ENCODE measurements at places on chromosomes 2 and 18. TPM values are rescaled to one million over a fixed set of nuclear protein-coding genes. Genes with fewer than 3 reads are reported as not detected.

DNA sequence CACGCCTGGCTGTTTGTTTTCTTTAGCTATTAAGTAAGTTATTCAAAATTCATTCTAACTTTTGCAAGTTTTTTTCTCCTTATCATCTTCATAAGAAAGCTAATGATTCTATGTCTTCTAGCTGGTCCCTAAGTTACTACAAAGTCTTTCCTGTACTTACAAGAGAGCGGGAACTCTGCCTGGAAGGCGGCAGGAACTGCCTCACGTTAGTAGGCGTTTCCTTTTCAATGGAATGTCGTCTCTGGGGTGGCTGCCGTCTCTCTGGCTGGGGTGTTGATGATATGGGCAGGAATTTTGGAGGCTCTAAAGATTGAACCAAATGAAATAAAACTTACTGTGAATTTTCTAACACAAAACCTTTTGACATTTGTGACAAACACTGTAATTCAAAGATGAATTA lies 55.5 kb downstream of the PRELID3A start:
- H3K27me3 ChIP-seq, result no peaks in the 10 kb centered on the region
- H3K27ac ChIP-seq, result no peak overlapping the region
- DNase-seq, result no peak
- peaks cover 18% of the 10 kb centered on the region for H3K4me1 ChIP-seq
- no peak overlapping the region for H3K4me3 ChIP-seq

GRCh38 chr2:70192516-70192915 lies 1.7 kb upstream of the C2orf42 start:
- H3K4me1 ChIP-seq, result peaks cover 21% of the 10 kb centered on the region
- no peak overlapping the region for H3K4me3 ChIP-seq
- H3K27ac ChIP-seq, result no peak overlapping the region
- H3K27me3 ChIP-seq, result no peaks in the 10 kb centered on the region
- no peaks in the 10 kb centered on the region for H3K36me3 ChIP-seq

GRCh38 chr2:45141883-45142866 lies 132.9 kb upstream of the SIX2 start:
- H3K36me3 ChIP-seq, result no peaks in the 10 kb centered on the region
- H3K27ac ChIP-seq, result no peak overlapping the region

GRCh38 chr2:189116087-189116486 lies 63.5 kb downstream of the COL5A2 start:
- peak overlapping the region; percentile 83 for H3K27ac ChIP-seq
- peaks cover 73% of the 10 kb centered on the region for H3K4me1 ChIP-seq
- H3K36me3 ChIP-seq, result peaks cover 10% of the 10 kb centered on the region
- H3K27me3 ChIP-seq, result no peaks in the 10 kb centered on the region
- no peak for DNase-seq

DNA sequence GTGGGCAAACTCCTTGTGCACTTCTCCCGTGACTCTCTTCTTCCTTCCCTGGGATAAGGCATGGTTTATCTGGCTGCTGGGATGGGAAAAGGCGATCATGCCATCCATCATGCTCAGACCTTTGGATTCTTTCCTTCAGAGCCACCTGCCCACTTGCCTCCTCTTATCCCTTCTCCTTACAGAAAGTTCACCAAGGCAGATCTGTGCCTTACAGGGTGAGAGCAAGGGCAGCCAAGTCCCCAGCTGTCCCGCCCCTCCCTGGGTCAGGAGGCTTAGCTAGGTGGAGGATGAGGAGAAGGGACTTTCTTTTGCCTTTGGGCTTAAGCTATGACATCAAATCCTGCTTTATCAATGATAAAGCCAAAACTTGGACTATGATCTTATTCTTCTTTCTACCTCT lies 47.6 kb downstream of the KCNE4 start:
- peaks cover 60% of the 10 kb centered on the region for H3K4me1 ChIP-seq
- no peaks in the 10 kb centered on the region for H3K36me3 ChIP-seq
- no peak overlapping the region for H3K4me3 ChIP-seq
- DNase-seq, result no peak
- H3K27ac ChIP-seq, result peak overlapping the region; percentile 57
- no peaks in the 10 kb centered on the region for H3K27me3 ChIP-seq

DNA sequence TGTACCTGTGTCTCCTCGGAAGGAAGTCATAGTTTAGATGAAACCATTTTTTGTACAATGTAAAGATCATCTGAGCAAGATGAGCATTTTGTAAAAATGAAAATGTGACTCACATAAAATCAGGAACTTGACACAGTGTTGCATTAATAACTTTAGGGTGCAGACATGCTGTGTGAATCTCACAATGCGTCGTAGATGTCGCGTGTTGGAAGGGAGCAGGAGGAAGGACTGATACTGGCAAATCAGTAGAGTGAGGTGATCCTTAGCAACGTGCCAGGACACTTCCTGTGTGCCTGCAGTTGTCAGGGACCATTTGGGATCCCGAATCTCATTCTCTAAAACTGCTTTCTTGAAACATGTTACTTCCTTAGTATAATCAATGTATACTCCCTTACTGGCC lies 103.1 kb downstream of the SH3BP4 start:
- H3K27ac ChIP-seq, result no peak overlapping the region
- H3K36me3 ChIP-seq, result peaks cover 26% of the 10 kb centered on the region
- DNase-seq, result no peak
- no peaks in the 10 kb centered on the region for H3K27me3 ChIP-seq
- H3K4me3 ChIP-seq, result no peak overlapping the region
- H3K4me1 ChIP-seq, result peaks cover 21% of the 10 kb centered on the region

DNA sequence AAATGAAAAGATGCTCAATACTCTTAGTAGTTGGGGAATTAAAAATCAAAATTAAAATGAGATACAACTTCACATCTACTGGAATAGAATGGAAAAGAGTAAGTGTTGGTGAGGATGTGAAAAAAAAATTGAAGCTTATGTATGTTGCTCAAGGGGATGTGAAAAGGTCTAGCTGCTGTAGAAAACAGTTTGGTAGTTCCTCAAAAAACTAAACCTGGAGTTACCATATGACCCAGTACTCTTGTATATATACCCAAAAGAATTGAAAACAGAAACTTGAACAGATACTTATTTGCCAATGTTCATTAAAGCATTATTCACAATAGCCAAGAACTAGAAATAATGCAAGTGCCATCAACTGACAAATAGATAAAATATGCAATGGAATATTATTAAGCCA lies 208.4 kb downstream of the FIGN start:
- no peaks in the 10 kb centered on the region for H3K4me1 ChIP-seq
- H3K27ac ChIP-seq, result no peak overlapping the region
- DNase-seq, result no peak
- H3K36me3 ChIP-seq, result peaks cover 8% of the 10 kb centered on the region

Gene CCNT2
- total RNA-seq, result 29.2 TPM

GRCh38 chr2:218736531-218736930 lies 25.9 kb downstream of the TTLL4 start:
- H3K36me3 ChIP-seq, result peaks cover 17% of the 10 kb centered on the region
- no peaks in the 10 kb centered on the region for H3K27me3 ChIP-seq
- no peak overlapping the region for H3K4me3 ChIP-seq
- H3K27ac ChIP-seq, result peak overlapping the region; percentile 36
- H3K4me1 ChIP-seq, result peaks cover 34% of the 10 kb centered on the region
- DNase-seq, result no peak

DNA sequence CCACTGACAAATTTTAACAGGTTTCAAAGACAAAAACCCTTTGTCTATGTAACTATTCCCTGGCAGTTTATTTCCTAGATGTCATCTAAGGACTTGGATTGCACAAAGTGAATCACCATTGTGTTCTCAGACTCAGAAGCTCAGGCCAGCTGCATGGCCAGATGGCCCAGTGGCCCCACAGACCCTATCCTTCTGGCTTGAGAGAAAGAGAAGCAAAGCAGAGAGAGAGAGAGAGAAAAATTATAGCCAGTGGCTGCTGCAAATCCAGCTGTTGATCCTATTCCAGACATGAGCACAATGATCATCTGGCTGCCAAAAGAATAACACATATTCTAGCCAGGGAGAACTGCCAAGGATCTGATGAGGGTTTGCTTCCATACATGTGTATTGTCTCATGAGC lies 25.8 kb downstream of the CTLA4 start:
- no peak for DNase-seq
- H3K4me3 ChIP-seq, result no peak overlapping the region
- peaks cover 10% of the 10 kb centered on the region for H3K4me1 ChIP-seq
- no peaks in the 10 kb centered on the region for H3K36me3 ChIP-seq

DNA sequence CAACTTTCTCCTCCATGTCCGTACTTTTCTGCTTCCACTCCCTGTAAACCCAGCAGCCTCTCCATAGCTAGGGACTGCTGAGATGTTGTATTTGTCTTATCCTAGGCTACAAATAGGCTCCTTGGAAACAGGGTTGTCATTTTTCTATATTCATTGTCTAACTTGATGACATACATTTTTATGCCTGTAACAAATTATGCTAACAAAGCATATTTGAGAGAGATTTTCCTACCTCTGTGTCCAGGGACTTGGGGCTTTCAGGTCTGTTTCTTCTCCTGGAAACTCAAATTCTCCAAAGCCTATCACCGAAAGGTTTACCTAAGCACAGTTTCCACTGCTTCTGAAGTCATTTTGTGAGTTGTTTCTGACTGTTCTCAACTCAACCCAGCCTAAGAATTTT lies 102.7 kb downstream of the UBE2E3 start:
- DNase-seq, result no peak
- H3K4me1 ChIP-seq, result no peaks in the 10 kb centered on the region
- H3K4me3 ChIP-seq, result no peak overlapping the region
- H3K36me3 ChIP-seq, result peaks cover 1% of the 10 kb centered on the region
- H3K27ac ChIP-seq, result no peak overlapping the region

GRCh38 chr2:6946722-6947121 lies 29.5 kb downstream of the RNF144A start:
- H3K27me3 ChIP-seq, result no peaks in the 10 kb centered on the region
- peaks cover 11% of the 10 kb centered on the region for H3K36me3 ChIP-seq
- H3K4me3 ChIP-seq, result no peak overlapping the region
- DNase-seq, result no peak

- H3K36me3 ChIP-seq, result no peaks in the 10 kb centered on the region
- no peaks in the 10 kb centered on the region for H3K4me1 ChIP-seq
- H3K4me3 ChIP-seq, result no peak overlapping the region
- no peaks in the 10 kb centered on the region for H3K27me3 ChIP-seq
Measured at GRCh38 chr2:209094221-209094620, 329.6 kb upstream of the MAP2 start.

DNA sequence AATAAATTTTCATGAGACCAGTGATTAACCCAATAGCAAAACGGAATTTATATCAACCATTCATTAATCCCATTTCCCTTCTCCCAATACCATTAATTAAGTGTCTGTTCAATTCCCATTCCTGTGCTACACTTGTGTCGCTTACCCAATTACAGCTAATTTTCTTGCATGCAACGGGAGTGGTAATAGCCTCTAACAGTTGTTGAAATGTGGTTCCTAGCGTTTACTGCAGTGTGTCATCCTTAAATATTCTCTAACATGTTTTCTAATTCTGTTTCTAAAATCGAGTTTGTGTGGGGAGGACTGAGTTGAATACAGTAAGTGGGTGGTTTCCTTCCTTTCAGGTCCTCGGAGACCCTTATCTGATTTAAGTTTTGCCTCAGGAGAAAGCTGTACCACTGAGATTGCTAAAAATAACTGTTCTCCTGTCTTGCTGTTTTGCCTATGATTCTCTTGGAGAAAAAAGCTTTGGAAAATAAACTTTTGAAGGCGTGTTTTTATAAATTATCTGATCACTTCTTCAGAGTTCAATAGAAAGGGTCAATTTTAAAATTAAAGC lies 59.3 kb upstream of the LRRTM1 start:
- no peak for DNase-seq
- no peaks in the 10 kb centered on the region for H3K36me3 ChIP-seq
- no peaks in the 10 kb centered on the region for H3K27me3 ChIP-seq
- no peaks in the 10 kb centered on the region for H3K4me1 ChIP-seq
- H3K27ac ChIP-seq, result no peak overlapping the region

Gene RIT2
- not detected for total RNA-seq

GRCh38 chr18:55968550-55968949 lies 380.6 kb upstream of the TCF4 start:
- H3K4me3 ChIP-seq, result no peak overlapping the region
- DNase-seq, result no peak
- H3K27me3 ChIP-seq, result no peaks in the 10 kb centered on the region
- no peaks in the 10 kb centered on the region for H3K36me3 ChIP-seq
- no peak overlapping the region for H3K27ac ChIP-seq

Gene SERPINB4
- total RNA-seq, result not detected

DNA sequence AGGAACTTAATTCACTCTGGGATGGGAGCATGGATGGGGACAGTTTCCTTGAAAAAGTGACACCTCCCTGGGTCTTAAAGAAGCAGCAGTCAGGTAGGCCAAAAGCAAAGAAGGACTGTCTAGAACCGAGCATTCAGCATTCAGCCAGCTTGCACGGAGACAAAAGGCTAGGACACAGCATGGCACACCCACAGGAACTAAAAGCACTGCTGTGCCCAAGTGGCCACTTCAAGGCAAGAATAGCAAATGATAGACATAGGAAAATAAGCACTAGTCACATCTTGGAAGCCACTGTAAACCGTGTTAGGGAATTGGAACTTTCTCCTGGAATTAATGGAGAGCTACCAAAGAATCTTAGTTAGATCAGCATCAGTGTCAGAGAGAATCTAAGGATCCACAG lies 47.0 kb downstream of the LRP2 start:
- peaks cover 22% of the 10 kb centered on the region for H3K27me3 ChIP-seq
- no peaks in the 10 kb centered on the region for H3K4me1 ChIP-seq
- H3K36me3 ChIP-seq, result peaks cover 1% of the 10 kb centered on the region
- no peak overlapping the region for H3K27ac ChIP-seq

Gene ATOH8
- 2.7 TPM for total RNA-seq

DNA sequence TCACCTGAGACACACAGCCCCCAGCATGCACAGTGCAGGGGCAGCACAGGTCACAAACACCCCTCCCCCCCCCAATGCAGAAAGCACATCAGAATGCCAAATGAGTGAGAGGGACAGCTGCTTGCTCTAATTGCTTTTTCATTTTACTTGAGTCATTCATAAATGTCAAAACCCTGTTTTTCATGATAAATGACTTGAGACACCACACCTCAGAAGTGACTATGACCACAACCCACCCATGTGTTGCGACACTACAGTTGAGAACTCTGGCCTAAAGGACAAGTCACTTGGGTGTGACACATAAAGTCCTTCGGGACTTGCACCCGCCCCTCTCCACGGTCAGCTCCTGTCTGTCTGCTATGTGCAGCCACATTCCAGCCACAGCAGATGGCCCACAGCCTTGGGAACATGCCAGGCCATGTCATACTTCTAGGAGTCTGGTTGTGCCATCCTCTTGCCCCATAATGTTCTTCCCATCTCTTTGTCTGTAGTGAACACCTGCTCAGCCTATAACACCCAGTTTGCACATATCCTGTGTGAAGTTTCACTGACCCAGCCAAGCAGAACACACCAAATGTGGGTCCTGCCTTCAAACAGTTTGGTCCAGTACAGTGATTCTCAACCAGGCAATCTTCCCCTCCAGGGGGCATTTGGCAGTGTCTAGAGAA lies 30.2 kb upstream of the RIOK3 start:
- H3K27me3 ChIP-seq, result no peaks in the 10 kb centered on the region
- H3K4me1 ChIP-seq, result peaks cover 13% of the 10 kb centered on the region
- no peak overlapping the region for H3K4me3 ChIP-seq
- H3K27ac ChIP-seq, result no peak overlapping the region
- peaks cover 3% of the 10 kb centered on the region for H3K36me3 ChIP-seq
- no peak for DNase-seq

Gene GALM
- 6.5 TPM for total RNA-seq

Measured in chondrocyte (in vitro differentiated cells).